ACHN (cell line): ENCODE measurements at places on chromosomes 6 and 20.

GRCh38 chr20:13995841-13996240 lies 525 bp downstream of the MACROD2 start:
- DNase-seq = peak; percentile 5

- DNase-seq = no peak
Measured at GRCh38 chr6:133964052-133964451, 11.0 kb downstream of the TBPL1 start.

GRCh38 chr6:18207438-18207837 lies 52.2 kb downstream of the KDM1B start:
- no peak for DNase-seq

DNA sequence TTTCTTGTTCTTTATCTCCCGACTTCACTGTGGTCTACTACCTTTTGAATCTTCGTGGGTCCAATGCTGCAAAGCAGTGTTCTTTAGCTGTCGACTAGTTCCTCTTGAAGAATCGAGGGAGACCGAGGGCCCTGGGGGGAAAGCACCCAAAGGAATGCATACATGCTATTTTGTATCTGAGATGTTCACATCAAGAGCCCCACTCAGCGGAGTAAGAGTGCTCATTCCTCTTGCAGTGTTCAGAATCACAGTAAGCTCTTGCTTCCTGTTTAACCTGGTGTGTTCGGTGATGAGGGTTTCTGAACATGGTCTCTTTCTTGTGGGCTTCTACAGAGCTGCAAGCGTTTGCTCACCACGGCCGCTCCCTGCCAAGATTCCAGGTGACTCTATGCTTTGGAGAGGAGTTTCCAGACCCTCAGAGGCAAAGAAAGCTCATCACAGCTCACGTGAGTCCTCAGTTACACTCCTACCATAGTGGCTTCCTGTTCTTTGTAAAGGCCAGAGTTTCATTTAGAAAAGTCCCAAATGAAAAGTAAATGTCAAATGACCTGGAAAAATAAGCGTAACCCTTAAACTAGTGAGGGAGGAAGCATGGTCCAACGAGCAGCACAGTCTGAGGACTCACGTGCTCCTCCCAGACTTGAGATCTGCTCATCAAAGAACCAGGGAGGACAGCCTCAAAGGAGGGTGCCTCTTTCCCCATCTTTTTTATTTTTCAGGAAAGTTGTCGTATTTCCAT lies 13.3 kb downstream of the IRF4 start:
- DNase-seq = no peak

GRCh38 chr20:62725596-62726268 lies 17.1 kb downstream of the NTSR1 start:
- DNase-seq = no peak

GRCh38 chr20:17646209-17646960 lies 35.7 kb downstream of the RRBP1 start:
- no peak for DNase-seq

DNA sequence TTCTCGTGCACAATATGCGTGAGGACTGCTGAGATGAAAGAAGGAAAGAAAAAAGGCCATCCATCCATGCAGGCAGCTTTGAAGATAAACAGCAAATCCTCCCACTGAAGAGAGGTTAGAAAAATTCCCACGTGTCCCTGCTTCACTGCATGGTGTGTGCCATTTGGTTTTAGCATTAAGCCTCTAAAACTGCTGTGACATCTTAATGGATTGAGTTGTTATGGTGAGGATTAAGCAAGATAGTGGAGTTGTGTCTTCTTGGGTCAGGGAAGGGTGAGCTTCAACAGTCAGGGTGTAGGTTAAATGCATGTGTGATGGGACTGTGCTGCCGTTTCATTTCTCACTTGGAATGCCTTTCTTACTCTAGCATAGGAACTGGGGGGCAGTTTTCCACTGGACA lies 50.5 kb downstream of the ZNF831 start:
- DNase-seq = no peak

DNA sequence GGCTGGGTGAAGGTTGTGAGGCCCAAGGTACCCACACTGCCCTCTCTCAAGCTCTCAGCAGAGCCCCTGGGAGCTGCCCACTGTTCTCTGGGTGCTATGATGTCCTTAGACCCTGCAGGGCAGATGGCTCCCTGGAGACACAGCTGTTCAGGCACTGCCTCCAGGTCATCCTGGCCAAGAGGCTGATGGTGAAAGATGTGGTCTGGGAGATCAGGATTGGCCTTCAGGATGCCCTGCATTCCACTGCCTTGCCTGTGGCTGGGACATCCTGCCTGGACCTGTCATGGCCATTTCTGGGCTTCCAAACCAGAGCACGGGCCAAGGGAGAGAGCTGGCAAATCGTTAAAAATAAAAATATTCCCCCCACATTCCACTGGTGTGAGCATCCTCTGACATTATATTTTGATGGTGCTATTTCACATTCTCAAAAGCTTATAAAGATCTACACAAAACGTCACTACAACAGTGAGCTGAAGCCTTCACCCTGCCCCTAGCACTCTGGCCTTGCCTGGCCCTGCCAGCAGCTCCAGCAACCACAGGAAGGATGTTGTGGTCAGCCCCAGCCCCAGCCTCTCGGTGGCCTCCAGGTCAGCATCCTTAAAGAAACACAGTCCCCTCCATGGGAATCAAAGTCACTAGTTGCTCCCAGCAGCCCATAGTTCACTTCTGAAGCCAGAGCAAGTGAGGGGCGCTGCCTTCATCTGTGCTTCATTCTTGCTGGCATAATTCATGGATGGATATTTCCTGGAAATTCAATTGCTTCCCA lies 13.5 kb upstream of the KCNK16 start:
- DNase-seq = no peak

GRCh38 chr20:62142252-62143080 lies 728 bp downstream of the PSMA7 start:
- peak; percentile 22 for DNase-seq

DNA sequence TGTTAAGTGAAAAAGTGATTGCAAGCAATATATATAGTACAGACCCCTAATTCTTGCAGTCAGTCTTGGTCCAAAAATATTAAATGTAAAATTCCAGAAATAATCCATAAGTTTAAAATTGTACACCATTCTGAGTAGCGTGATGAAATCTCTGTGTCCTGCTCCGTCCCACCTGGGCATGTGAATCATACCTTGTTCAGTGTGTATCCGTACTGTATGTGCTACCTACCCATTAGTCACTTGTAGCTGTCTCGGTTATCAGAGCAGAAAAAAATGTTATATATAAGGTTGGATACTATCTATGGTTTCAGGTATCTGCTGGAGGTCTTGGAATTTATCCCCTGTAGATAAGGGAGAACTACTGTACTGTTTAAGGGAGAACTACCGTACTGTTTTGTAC lies 16.3 kb downstream of the IRAK1BP1 start:
- no peak for DNase-seq

DNA sequence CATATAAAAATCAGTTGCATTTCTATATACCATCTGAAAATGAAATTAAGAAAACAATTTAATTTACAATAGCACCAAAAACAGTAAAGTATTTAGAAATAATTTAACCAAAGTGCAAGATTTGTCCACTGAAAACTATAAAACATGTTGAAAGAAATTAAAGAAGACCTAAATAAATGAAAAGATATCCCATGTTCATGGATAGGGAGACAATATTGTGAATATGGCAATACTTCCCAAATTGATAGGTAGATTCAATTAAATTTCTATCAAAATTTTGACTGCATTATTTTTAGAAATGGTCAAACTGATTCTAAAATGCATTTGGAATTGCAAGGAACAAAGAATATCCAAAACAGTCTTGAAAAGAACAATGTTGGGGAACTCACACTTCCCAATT lies 17.6 kb upstream of the POU3F2 start:
- no peak for DNase-seq

DNA sequence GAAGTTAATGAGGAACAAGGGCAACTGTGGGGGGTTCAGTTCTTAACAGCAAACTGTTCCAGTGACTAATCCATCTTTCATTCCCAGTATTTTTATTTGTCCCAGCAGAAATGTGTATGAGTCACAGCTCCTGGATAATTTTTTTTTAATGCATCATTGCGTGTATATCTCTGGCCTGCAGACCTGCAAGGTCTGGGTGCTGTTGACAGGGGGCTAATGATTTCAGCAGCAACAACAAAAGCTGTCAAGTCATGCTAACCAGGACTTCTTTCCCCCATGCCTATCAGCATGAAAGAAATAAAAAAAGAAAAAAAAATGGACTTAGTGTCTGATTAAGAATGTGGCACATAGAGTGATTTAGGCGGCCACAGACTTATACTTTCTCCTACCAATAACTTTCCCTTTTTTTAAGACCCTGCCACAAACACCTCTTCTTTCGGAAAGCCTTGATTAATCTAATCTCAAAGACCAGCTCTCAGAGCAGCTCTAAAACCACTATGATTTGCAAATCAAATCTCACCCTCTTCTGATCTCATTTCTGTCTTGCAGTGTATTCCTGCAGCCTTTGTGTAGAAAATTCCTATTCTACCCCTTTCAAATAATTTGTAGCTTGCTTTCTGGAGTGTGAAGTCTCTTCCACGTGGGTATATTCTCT lies 14.2 kb upstream of the PREX1 start:
- peak; percentile 89 for DNase-seq

DNA sequence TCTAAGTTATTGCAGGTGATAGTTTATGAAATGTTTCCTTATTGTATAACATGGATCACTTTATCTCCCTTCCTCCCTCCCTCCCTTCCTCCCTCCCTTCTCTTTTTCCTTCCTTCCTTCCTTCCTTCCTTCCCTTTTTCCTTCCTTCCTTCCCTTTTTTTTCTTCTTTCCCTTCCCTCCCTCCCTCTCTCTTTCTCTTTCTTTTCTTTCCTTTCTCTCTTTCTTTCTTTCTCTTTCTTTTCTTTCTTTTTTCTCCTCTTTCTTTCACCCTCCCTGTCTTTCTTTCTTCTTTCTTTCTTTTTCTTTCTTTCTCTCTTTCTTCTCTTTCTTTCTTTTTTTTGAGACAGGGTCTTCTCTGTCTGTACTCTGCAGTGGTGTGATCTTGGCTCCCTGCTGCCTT lies 5.8 kb downstream of the OR2B3 start:
- DNase-seq = no peak

GRCh38 chr6:13175759-13176158 lies 152.6 kb downstream of the TBC1D7 start:
- DNase-seq = no peak

DNA sequence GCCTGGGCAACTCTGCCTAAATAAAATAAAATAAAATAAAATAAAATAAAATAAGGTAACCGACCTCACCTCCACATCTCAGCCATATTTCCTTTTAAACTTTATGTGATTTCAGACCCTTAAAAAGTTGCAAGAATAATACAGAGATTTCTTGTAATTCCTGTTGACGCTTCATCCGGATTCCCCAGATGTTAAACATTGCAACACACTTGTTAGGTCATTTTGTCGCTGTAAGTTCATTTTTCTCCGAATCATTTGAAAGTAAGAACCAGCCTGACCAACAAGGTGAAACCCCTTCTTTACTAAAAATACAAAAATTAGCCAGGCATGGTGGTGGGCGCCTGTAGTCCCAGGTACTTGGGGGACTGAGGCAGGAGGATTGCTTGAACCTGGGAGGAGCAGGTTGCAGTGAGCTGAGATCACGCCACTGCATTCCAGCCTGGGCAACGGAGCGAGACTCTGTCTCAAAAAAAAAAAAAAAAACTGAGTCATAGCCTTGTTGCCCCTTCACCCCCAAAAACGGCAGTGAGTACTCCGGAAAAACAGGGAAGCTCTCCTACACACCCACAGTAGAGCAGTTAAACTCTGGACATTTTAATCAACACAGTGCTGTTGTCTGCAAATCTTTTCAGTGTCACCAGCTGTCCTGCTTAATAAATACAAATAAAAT lies 5.9 kb downstream of the PYGB start:
- peak; percentile 66 for DNase-seq

DNA sequence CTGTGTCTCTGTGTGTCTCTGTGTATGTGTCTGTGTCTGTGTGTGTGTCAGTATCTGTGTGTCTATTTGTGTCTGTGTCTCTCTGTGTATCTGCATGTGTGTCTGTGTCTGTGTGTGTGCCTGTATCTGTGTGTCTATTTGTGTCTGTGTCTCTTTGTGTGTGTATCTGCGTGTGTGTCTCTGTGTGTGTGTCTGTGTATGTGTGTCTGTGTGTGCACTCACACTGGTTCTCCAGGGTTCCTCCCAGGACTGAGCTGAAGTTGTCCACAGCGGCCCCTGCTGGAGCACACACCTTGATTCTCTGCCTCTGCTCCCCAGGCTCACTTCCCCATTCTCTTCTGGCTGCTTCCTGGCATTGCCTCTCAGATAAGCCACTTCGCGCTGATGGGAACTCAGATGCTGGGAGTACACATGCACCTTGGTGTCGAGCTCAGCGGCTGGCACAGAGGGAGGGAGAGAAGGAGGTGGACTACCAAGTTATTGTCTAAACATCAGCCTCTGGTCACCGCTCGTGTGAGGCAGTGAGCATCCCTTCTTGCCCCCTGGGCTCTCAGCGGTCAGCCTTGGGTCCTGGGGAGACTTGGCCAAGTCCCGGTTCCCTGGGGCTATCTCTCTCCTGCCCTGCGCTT lies 104.9 kb upstream of the NXT1 start:
- peak; percentile 12 for DNase-seq

DNA sequence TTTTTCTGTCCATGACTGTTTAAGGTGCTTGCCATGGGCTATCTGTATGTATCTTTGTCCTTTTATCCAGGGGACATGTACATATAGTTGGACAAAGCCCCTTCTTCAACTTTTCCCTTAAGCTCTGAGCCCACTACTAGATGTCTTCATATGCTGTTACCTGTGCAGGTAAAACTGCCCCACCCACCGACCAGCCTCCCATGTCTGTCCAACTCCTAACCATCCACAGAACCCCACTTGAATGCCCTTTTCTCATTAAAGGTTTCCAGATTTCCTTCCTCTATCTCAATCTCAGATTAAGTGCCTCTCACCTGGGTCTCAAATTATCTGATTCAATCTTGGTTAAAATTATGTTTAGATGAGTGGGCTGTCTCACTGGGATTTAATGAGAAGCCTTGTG lies 136.3 kb downstream of the RNASET2 start:
- DNase-seq = no peak

DNA sequence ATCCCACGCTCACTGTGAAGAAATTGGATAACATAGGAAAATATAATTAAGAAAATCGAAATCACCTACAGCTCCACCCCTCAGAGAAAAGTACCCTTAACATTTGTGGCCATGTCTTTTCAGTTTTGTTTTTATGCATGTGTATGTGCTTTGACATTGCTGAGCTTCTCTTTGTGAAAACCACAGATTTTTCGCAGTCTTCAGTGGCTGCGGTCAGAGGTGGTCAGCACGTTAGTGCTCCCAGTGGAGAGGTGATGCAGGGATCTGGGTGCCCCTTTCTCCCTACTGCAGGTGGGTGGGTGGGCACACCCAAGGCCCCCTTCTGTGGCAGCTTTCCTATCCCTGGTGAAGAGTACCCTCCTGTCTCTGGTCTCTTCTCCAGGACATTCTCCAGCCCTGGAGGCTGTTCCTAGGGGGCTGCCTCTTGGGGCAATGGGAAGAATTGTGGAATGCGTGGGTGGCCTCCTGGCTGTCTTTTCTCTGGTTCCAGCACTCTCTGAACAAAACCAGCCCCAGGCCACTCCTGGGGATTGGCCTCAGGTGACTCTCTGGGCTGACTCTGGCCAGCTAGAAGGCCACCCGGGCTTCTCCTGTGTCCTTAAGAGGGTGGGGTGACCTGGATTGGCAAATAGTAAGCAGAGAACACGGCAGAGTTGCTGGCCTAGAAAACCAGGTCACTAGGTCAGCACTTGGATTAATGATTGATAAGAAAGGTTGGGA lies 49.8 kb upstream of the FANCE start:
- peak; percentile 71 for DNase-seq
